Left ventricle myocardium inferior (tissue), 1 donor: ENCODE measurements at places on chromosomes 4 and X. TPM values are rescaled to one million over a fixed set of nuclear protein-coding genes. Genes with fewer than 3 reads are reported as not detected.
A peak's percentile ranks its signal among the peaks of the same experiment; 100 is the strongest.

- DNase-seq, result no peak
- no peaks in the 10 kb centered on the region for H3K27me3 ChIP-seq
- no peak overlapping the region for H3K27ac ChIP-seq
Observed at GRCh38 chr4:61866378-61867030, 666.4 kb downstream of the ADGRL3 start.

- no peak overlapping the region for H3K4me3 ChIP-seq
- no peak overlapping the region for H3K27ac ChIP-seq
- no peaks in the 10 kb centered on the region for H3K36me3 ChIP-seq
- no peaks in the 10 kb centered on the region for H3K27me3 ChIP-seq
Observed at GRCh38 chr4:33060674-33061542, 2340.7 kb downstream of the PCDH7 start.

- no peak for DNase-seq
- no peak overlapping the region for H3K27ac ChIP-seq
- no peak overlapping the region for H3K4me3 ChIP-seq
Observed at GRCh38 chrX:95893636-95894035, 791.0 kb upstream of the DIAPH2 start.

Gene GAB1
- total RNA-seq, result 87.1 TPM

DNA sequence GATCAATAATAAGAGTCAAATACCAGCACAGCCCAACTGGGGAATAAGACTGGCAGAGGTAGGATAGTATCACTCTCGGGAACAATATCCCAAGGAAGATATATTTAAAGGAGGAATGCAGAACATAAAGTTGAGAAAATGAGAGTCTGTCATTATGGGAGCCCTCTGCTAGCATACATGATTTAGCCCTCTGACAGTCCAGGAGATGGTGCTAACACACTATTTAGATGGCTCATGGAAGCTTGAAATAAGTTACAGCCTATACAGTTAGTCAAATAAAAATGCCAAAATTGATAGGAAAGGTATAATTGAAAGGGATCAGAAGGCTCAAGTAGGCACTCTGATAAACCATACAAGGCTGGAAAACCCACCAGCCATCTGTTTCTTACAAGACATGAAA, 201.0 kb upstream of the NEIL3 start:
- DNase-seq, result no peak
- no peak overlapping the region for H3K4me3 ChIP-seq
- H3K27me3 ChIP-seq, result no peaks in the 10 kb centered on the region
- no peaks in the 10 kb centered on the region for H3K4me1 ChIP-seq
- no peak overlapping the region for H3K27ac ChIP-seq
- H3K36me3 ChIP-seq, result no peaks in the 10 kb centered on the region

Gene MAEA
- total RNA-seq, result 49.5 TPM

- peaks cover 52% of the 10 kb centered on the region for H3K36me3 ChIP-seq
- peak overlapping the region; percentile 95 for H3K27ac ChIP-seq
- DNase-seq, result no peak
- no peaks in the 10 kb centered on the region for H3K27me3 ChIP-seq
- H3K4me1 ChIP-seq, result peaks cover 84% of the 10 kb centered on the region
Observed at GRCh38 chr4:184802697-184803015, 23.1 kb downstream of the ACSL1 start.

- H3K27ac ChIP-seq, result no peak overlapping the region
- H3K36me3 ChIP-seq, result no peaks in the 10 kb centered on the region
- H3K4me3 ChIP-seq, result no peak overlapping the region
Observed at GRCh38 chr4:15648600-15648999, 6.6 kb downstream of the FBXL5 start.

GRCh38 chrX:43747476-43747875, 91.4 kb downstream of the MAOA start:
- H3K27ac ChIP-seq, result no peak overlapping the region
- H3K36me3 ChIP-seq, result peaks cover 5% of the 10 kb centered on the region
- peaks cover 7% of the 10 kb centered on the region for H3K4me1 ChIP-seq
- H3K27me3 ChIP-seq, result no peaks in the 10 kb centered on the region

DNA sequence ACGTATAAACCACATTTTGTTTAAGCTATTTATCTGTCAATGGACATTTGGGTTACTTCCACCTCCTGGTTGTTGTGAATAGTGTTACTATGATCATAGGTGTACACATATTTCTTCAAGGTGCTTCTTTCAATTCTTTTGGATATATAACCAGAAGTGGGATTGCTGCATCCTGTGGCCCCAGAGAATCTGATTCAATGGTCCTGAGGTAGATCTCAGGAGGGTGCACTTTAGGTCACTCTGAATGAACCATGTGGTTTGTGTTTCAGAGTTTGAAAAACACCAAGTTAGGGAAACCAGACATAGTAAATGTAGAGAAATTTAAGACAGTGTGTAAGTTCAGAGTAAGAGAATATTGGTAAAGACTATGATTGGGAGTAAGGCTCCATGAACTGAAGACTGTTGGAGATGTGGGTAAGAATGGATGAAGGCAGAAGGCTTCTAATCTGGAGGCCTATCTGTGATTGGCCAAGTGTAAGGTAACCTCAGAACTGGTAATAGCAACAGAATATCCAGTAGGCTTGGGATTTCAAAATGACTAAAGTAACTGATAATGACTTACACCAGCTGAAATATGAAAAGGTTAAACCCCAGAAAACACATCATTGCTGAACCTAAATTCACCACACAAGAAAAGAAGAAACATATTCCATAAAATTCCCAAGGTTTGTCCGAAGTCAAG, 236.9 kb downstream of the CAMK2D start:
- no peaks in the 10 kb centered on the region for H3K27me3 ChIP-seq
- peaks cover 4% of the 10 kb centered on the region for H3K4me1 ChIP-seq
- H3K4me3 ChIP-seq, result no peak overlapping the region
- DNase-seq, result no peak
- no peak overlapping the region for H3K27ac ChIP-seq

Gene RCHY1
- 42.6 TPM for total RNA-seq

DNA sequence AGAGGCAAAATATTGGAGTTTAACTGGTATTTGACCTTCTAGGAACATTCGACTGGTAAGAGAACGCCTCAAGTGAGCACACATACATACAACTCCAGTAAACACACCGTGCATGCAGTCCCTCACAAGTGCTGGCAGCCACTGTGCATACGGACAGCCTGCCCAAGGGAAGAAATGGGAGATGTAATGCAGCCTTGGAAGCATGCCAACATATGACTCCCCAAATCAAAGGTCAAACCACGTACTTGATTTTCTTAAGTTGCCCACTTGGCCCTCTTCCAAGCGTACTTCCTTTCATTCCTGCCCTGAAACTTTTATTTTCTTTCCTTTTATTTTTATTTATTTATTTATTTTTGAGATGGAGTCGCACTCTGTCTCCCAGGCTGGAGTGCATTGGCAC, 206.6 kb downstream of the SPRY1 start:
- no peaks in the 10 kb centered on the region for H3K36me3 ChIP-seq
- no peaks in the 10 kb centered on the region for H3K27me3 ChIP-seq
- H3K4me1 ChIP-seq, result peaks cover 24% of the 10 kb centered on the region
- no peak overlapping the region for H3K4me3 ChIP-seq
- no peak for DNase-seq

GRCh38 chr4:152415980-152416379, 119.9 kb downstream of the FBXW7 start:
- no peak overlapping the region for H3K27ac ChIP-seq
- H3K36me3 ChIP-seq, result no peaks in the 10 kb centered on the region
- DNase-seq, result no peak
- no peaks in the 10 kb centered on the region for H3K4me1 ChIP-seq
- no peaks in the 10 kb centered on the region for H3K27me3 ChIP-seq
- H3K4me3 ChIP-seq, result no peak overlapping the region

GRCh38 chrX:27889878-27890277, 82.1 kb downstream of the MAGEB10 start:
- no peak overlapping the region for H3K4me3 ChIP-seq
- H3K36me3 ChIP-seq, result no peaks in the 10 kb centered on the region
- DNase-seq, result no peak
- no peaks in the 10 kb centered on the region for H3K4me1 ChIP-seq

Gene MAGEA11
- not detected for total RNA-seq

DNA sequence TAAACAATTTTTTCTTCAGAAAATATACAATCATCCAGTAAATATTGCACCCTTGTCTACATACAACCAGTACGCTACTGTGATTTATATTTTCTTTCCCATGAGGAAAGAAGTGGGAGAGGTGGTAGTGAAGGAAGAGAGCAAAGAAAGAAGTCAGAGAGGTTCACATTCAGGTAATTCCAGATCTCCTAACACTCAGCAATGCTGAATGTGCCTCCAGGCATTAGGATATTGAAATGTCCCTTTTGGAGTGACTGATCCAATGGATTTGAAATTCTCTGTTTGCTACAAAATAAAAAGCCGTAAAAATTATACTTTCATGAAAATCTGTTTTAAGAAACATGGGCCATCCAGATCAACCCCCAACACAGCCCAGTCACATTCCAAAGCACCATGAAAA, 211.9 kb upstream of the NR3C2 start:
- DNase-seq, result no peak
- H3K27ac ChIP-seq, result no peak overlapping the region
- H3K4me1 ChIP-seq, result no peaks in the 10 kb centered on the region
- no peaks in the 10 kb centered on the region for H3K36me3 ChIP-seq
- no peak overlapping the region for H3K4me3 ChIP-seq
- H3K27me3 ChIP-seq, result no peaks in the 10 kb centered on the region

GRCh38 chr4:118348886-118349285, 3.9 kb downstream of the PRSS12 start:
- no peak overlapping the region for H3K27ac ChIP-seq
- H3K27me3 ChIP-seq, result peaks cover 72% of the 10 kb centered on the region
- DNase-seq, result no peak
- H3K36me3 ChIP-seq, result no peaks in the 10 kb centered on the region
- H3K4me3 ChIP-seq, result no peak overlapping the region
- H3K4me1 ChIP-seq, result peaks cover 18% of the 10 kb centered on the region

- DNase-seq, result no peak
- H3K4me3 ChIP-seq, result no peak overlapping the region
- no peaks in the 10 kb centered on the region for H3K27me3 ChIP-seq
- no peaks in the 10 kb centered on the region for H3K36me3 ChIP-seq
Observed at GRCh38 chr4:156109943-156110900, 156.6 kb upstream of the CTSO start.

Gene CLDN34
- not detected for total RNA-seq

DNA sequence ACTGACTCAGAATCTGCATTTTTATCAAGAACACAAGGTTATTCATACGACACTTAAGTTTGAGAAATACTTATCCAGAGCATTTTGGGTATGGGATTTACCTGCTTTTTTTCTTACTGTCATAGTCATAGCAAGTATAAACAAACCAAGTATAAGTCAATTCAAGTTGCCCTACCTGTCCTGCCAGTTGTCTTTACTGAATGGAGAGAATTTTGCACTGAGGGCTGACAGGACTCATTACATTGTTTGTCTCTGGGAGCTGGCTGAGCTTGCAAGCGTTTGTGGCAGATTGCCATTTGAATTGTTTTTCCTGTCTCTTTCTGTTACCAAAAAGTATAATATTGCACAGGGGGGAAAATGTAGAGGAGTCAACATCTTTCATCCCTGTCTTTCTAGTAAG, 278.9 kb upstream of the MAGEC2 start:
- no peaks in the 10 kb centered on the region for H3K36me3 ChIP-seq
- H3K4me1 ChIP-seq, result no peaks in the 10 kb centered on the region
- no peak overlapping the region for H3K27ac ChIP-seq
- no peaks in the 10 kb centered on the region for H3K27me3 ChIP-seq

- no peak overlapping the region for H3K4me3 ChIP-seq
- H3K27me3 ChIP-seq, result no peaks in the 10 kb centered on the region
- DNase-seq, result no peak
- no peaks in the 10 kb centered on the region for H3K36me3 ChIP-seq
Observed at GRCh38 chr4:185718578-185719499, 93.2 kb downstream of the SORBS2 start.

Gene TMEM255A
- total RNA-seq, result 0.38 TPM

DNA sequence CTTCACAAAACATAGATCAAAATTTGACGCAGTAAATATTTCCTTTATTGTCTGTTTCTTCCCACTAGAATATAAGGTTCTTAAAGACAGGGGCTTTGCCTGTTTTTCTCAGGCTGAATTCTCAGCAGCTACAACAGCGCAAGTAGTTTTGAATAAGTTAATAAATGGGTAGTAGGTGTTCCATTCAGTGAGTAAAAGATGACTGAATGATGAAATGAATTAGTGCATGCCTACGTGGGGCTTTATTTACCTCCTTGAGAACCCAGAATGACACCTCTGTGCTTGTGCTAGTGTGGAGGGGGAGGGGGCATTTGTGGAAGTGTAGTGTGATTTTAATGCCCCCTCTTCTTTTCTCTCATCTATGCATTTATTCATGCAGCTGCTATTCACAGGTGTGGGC, 278.9 kb downstream of the FBXW7 start:
- H3K4me1 ChIP-seq, result peaks cover 38% of the 10 kb centered on the region
- H3K27me3 ChIP-seq, result no peaks in the 10 kb centered on the region
- H3K27ac ChIP-seq, result peak overlapping the region; percentile 80
- H3K4me3 ChIP-seq, result no peak overlapping the region
